ENCODE measurements at places on chromosomes 1 and 21.

DNA sequence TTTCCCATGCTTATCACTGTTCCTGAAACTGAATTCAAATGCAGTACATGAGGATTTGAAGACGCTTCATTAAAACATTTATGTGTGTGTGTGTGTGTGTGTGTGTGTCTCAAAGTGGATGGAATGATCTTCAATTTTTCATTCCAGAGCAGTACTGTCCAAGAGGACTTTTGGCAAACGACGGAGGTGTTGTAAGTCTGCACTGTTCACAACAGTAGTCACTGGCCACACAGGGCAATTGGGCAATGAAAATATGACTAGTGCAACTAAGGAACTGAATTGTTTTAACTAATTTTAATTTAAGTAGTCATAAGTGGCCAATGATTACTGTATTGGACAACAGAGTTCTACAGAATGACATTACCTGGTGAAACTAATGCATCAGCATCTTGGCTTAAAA is 5.0 kb downstream of the TAF5L start:
- peak; percentile 45 for DNase-seq

GRCh38 chr1:210920258-210920657 is 213.7 kb downstream of the KCNH1 start:
- DNase-seq, result no peak

DNA sequence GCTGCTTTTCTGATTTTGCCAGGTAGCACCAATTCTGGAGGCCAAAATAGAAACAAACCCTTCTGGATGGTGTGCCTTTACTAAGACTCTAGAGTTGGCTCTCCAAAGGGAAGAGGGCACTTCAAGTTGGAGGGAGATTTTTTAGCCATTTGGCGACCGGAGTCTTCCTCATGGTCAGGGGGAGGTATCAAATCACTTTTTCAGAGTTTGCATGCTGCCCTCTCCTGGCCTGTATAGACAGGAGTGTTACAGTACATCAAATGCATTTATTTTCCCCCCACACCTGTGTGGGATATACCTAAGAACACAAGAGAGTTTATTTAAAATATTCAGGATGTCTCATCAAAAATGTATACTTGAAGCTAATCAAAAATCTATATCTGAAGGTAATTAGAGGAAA is 3.2 kb downstream of the GREM2 start:
- DNase-seq, result peak; percentile 3

DNA sequence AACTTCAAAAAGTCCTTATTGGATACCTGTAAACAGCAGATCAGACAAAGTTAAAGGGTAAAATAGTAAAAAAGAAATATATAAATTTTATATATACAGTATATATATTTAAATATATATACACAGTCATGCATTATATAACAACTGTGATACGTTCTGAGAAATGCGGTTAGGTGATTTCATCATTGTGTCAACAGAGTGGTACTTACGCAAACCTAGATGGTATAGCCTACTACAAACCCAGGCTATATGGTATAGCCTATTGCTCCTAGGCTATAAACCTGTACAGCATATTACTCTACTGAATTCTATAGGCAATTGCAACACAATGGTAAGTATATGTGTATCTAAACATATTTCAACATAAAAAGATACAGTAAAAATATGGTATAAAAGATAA is 222.7 kb downstream of the NUF2 start:
- DNase-seq, result no peak

DNA sequence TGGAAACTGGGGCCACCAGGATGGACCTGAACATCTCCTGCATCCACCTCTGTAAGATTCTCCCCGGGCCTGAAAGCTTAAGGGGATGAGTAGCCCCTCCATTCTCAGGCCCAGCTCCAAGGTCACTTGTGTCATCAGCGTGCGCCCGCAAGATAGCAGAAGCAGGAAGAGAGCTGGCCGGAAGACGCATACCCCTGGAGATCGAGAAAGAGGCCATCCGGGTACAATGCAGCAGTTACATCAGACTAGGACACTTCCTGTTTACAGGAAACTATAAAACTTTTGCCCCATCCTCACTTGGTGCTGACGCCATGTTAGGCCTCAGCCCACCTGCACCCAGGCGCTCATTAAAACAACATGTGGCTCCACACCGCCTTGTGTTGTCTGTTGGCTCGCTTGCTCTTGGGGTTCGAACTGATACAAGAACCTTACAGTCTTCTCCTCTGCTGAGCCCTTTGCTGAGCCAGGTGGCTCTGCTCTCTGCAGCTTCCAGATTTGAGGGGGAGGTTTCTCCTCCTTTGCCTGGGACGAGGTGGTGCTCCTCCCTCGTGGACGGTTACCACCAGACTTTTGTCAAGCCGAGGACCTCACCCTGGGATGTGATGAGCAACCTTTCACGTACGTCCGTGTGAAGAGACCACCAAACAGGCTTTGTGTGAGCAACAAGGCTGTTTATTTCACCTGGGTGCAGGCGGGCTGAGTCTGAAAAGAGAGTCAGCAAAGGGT is 277.5 kb upstream of the C1orf174 start:
- no peak for DNase-seq

GRCh38 chr1:65948609-65949229 is 156.0 kb downstream of the PDE4B start:
- DNase-seq, result peak; percentile 90

- no peak for DNase-seq
Measured at GRCh38 chr1:207051191-207051943, at the start of gene YOD1. Gene YOD1, minus strand, starts transcription at chr1:207051208. Its CDS starts 178 bp downstream, at chr1:207051030.

GRCh38 chr1:181430015-181430885 is 53.1 kb upstream of the CACNA1E start:
- DNase-seq, result no peak

DNA sequence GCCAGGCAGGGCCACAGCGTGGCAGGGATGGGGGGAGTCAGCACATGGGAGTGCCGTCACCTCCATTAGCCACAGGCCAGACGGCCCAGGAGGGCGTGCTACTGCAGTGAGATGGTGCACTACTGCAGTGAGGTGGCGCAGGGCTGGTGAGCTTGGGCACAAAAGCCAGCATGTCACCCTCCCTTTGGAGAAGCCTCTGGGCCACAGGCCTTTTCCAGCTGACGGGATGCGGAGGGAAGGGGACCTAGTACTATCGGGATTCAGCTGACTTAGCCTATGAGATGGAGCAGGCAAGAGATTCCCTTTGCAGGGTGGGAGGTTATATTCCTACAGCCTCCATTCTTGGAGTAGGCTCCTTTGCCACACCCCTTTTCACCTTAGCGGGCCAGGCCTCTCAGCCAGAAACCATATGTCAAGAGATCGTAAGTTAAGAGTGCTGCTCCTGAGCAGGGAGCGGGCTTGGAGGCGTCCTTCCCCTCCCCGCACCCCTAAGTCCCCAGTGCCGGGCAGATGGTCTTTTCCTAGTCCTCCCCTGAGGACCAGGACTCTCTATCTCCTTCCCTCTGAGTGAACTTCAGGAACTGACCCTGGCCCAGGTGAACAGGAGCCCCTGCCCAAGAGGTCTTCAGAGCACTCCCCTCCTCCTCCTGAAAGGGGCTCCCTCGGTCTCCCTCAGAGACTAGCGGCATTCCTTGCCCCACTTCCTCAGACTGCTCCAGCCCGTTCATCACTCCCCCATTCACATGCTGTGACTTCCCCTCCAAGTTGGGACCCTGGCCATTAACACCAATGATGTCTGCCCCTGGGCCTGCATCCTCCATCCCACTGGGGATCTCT is 8.2 kb downstream of the NES start:
- no peak for DNase-seq

GRCh38 chr1:204355913-204356312 is 3.8 kb downstream of the PLEKHA6 start:
- no peak for DNase-seq

Measured in fibroblast of villous mesenchyme (primary cell).